ENCODE measurements at places on chromosomes 2 and 18.

DNA sequence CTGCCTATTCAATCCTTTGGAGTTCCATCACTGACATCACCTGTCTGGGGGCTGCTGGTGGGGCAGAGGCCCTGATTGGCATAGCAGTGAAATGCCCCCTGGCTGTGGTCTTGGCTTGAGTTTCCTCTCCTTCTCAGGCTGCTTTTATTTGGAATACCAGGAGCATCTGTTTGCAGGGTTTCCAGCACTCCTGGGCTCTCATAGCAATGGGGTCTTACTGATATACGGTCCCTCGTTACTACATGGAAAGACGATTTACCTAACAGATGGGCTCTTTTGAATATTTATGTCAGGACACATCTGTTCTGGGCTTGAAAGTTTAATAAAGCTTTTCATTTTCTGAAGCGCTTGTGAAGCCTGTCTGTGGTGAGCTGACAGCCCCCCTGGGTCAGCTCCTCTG is 230.3 kb downstream of the SLC4A3 start:
- DNase-seq, result no peak

GRCh38 chr2:101736233-101736632 is 38.7 kb downstream of the MAP4K4 start:
- no peak for DNase-seq

DNA sequence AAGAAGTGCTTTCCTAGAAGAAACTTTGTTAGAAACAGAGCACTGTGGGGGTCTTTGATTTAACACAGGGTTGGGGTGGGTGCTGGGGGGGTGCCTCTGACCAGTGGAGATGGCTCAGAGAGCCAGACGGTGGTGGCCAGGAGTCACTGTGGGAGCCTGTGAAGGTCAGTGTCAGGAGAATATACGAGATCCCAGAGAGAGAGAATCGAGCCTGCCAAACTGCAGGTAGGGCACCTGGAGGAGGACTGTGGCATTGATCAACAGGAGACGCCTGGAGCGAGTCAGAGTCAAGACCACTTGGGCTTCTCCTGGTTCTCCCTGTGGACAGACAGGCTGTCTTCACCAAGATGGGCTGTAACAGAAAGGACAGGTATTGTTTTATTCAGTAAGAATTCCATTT is 136.5 kb upstream of the TWIST2 start:
- no peak for DNase-seq

DNA sequence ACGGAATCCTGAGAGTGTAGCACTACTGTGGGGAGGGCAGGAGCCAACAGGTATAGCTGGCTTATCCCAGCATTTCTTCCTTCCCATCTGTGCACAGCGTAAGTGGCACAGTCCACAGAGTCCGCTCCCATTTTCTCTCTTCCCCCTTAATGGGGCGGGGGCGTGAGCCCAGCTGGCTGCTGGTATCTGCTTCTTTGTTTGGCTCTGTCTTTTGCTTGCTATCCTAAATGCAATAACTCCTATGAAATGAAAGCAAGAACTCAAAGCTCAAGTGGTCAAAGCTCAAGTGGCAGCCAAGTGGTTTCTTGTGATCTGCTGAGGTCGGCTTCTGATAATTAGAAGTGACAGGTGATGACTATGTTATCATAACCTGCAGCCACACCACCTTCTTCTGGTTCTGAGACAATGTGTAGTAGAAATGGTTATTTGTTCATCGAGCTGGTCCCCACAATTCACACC is 192.7 kb downstream of the PLCL1 start:
- no peak for DNase-seq

- DNase-seq, result no peak
These were observed 27.4 kb downstream of the MPPE1 start for GRCh38 chr18:11880586-11881304.

GRCh38 chr2:189641002-189641401 is 20.3 kb upstream of the ASNSD1 start:
- no peak for DNase-seq

GRCh38 chr2:176493226-176493825 is 224.1 kb downstream of the MTX2 start:
- no peak for DNase-seq

- no peak for DNase-seq
These were observed 71.9 kb downstream of the RNF152 start for GRCh38 chr18:61820882-61821281.

- no peak for DNase-seq
These were observed 290 bp downstream of the PSMG2 start for GRCh38 chr18:12703096-12703567.

DNA sequence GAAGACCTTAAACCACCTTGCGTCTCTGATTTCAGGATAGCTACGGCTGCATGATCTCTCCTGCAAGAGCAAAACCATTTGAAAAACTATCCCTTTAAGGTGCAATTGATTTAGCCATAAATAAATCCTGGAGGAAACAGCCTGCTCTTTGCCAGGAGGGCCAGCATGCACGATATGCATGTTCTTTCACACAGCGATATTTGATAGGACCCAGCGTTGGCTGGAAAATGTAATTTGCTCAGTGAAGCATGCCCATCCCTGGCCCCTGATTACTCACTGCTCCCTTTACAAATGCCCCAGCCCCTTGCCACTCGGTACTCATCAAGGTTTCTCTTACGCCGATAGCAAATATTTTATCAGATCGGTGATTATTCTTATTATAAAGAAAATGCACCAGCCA is 315.4 kb downstream of the CDH2 start:
- no peak for DNase-seq

GRCh38 chr2:111111101-111111755 is 9.5 kb upstream of the BCL2L11 start:
- peak; percentile 46 for DNase-seq

GRCh38 chr2:223894009-223894408 is 51.1 kb downstream of the WDFY1 start:
- no peak for DNase-seq

DNA sequence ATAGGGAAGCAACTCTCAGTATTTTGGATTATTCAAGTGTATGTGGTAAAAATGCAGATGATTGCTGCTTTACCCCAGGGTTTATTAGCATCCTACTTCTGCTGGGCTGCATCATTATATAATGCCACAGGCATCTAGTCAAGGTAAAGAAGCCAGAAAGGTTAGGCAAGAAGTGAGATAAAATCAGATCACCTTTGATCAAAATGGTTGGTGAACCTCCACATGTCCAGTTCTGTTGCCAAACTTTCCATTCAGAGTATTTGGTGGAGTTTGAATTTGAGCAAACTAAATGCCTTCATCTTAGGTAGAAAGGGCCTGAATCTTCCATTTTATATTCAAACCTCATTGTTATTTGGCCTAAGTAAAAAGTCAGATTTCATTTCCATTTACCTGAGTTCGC is 29.7 kb upstream of the NOSTRIN start:
- no peak for DNase-seq

DNA sequence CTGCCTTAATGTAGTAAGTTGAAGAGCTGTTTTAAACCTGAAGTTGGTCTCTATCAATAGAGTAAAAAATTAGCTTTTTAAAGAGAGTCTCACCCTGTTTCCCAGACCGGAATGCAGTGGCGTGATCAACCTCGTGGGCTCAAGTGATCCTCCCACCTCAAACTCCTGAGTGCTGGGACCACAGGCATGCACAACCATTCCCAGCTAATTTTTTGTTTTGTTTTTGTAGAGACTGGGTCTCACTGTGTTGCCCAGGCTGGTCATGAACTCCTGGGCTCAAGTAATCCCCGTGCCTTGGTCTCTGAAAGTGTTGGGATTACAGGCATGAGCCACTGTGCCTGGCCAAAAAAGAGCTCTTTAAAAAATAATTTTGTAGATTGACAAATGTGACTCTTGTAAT is 40.3 kb downstream of the CRIM1 start:
- no peak for DNase-seq

DNA sequence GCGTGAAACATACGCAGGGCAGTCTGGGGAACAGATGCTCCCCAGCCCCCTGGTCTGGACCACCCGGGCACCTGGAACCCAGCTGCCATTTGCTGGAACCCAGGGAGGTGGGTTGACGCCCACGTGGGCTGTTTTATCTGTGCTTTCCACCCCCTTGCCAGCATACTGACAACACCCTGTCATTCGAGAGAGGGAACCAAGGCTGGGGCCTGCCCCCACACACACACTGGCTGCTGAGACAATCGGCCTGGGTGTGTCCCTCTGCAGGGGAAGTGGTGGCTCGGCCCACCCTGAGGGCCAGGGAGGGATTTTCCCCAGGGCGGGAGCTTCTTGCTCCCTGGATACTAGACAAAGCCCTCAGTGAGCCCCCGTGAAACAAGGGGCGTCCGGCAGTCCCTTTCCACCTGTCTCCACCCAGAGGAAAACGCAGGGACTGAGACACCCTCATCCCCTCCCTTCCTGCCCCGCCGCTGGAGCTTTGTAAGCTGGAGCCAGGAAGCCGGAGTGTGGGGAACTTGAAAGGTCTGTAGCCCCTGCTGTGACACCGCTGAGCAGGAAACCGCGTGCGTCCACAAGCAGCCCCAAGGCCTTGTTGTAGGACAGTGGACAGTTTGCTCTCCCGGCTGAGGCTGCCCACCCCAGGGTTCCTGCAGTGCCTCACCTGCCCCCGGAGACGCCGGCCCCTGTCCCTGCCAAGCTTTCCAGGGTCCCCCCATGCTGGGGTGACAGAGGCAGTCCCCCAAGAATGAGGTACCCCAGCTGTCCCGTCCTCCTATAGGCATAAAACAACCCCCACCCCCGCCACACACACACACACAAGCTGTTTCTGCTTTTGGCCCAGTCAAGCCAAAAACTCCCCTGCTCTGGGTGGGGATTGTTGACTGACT is 14.1 kb upstream of the KLF11 start:
- peak; percentile 44 for DNase-seq

GRCh38 chr2:18132697-18133096 is 254.2 kb downstream of the KCNS3 start:
- DNase-seq, result no peak

DNA sequence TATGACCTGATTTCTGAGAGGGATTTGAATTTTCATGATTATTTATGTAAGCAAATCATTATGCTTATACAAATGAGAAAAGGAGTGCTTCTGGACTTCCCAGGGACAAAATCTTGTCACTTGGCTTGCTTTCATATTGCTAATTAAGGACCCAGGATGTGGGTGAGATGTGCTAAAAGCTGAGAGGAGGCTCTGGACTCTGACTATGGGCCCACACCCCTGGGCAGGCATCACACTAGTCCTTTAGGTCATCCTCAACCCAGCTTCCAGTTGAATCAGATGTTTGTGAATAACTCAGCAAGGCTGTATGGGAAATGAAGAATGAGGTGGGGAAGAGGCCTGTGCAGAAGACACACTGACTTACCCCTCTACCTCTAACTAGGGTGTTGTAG is 11.9 kb downstream of the IL1B start:
- no peak for DNase-seq

GRCh38 chr2:5377323-5377722 is 314.9 kb upstream of the SOX11 start:
- DNase-seq, result no peak

- DNase-seq, result no peak
These were observed 68.5 kb downstream of the NCOA1 start for GRCh38 chr2:24559473-24560113.

DNA sequence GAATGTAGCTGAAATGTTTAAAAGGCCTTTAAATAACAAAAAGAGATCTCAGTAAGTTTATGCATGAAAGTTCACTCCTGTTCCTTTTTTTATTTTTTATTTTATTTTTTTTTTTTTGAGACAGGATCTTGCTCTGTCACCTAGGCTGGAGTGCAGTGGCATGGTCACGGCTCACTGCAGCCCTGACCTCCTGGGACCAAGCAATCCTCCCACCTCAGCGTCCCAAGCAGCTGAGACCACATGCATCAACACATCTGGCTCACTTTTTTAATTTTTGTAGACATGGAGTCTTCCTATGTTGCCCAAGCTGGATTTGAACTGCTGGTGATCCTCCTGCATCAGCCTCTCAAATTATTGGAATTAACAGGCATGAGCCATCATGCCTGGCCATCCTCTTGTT is 84.3 kb downstream of the KANSL1L start:
- DNase-seq, result no peak

DNA sequence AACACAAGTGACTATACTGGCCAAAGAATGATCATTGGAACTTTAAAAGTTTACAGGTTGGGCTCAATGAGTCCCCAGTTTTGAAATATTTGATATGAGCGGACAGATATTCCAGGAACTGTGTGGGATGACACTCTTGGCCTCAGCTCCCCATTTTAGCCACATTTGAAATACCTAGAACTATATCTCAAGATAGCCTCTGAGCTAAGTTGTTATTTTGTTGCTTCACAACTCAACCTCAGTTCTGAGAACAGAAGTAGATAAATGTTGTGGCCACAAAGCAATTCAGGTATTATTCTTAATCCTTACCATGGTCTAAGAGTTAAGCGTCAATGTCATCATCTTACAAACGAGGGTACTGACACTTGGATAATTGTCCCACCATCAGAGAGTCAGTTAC is 172.2 kb upstream of the SETBP1 start:
- no peak for DNase-seq

GRCh38 chr2:20567159-20567925 is 83.6 kb downstream of the HS1BP3 start:
- DNase-seq, result no peak

DNA sequence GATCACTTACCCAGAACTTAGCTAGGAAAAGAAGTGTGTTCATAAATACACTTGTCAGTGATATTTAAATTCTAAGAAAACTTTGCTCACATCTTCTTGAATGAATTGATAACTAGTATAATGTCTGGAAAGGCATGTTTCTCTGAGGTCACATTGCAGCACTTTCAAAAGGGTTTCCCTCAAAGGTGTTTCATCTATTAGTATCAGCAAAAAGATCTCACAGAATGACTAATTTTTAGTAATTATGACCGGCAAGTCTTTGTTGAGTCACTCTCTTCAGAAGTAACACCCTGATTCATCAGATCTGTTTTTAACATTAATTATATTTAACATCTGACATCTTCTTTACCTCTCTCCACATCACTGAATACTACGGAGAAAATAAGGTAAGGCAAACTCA is 222.3 kb downstream of the IKZF2 start:
- DNase-seq, result no peak

DNA sequence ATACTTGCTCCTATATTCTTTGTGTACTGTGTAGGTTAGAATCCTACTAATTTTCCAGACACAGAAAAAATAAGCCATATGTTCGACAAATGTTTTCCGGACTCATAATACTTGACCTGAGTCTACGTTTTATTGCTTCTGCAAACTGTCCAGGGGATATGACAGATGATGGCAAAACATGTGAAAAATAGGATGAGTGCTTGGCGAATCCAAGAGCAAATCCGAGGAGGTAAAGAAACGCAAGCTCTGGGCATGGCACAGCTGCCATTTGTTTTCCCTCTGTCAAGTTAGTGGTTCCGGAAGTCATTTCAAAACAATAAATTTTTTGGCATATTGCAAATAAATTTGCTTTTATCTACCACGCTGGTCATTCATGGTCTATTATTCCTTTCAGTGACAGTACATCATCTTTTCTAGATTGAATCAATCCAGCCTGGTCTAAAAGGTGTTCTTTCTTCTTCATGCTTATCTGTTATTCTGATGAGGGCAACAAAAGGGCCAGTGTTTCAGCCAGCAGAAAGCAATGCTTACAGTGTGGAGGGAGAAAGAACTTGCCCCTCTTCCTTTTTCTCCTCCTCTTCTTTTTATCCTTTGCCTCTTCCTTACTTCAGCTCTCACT is 476.1 kb upstream of the SOX11 start:
- DNase-seq, result no peak

Measured in activated naive CD4-positive, alpha-beta T cell treated with Interleukin-2 at 50 U/mL for 16 hours (primary cell).